Foreskin keratinocyte (primary cell): ENCODE measurements at places on chromosomes 13 and 19. TPM values are rescaled to one million over a fixed set of nuclear protein-coding genes. Genes with fewer than 3 reads are reported as not detected.

The METTL21C gene
- not detected in 2 replicates for total RNA-seq

The ICAM1 gene
- 0.71 and 1.7 TPM in 2 replicates for total RNA-seq

The LILRB5 gene
- not detected in 2 replicates for total RNA-seq

The C19orf85 gene
- total RNA-seq = not detected in 2 replicates

The GJB6 gene
- 8.7 and 19.0 TPM in 2 replicates for total RNA-seq

The RFPL4A gene
- total RNA-seq = not detected in 2 replicates

GRCh38 chr19:29680447-29680846, 15.2 kb downstream of the PLEKHF1 start:
- no peak for DNase-seq

DNA sequence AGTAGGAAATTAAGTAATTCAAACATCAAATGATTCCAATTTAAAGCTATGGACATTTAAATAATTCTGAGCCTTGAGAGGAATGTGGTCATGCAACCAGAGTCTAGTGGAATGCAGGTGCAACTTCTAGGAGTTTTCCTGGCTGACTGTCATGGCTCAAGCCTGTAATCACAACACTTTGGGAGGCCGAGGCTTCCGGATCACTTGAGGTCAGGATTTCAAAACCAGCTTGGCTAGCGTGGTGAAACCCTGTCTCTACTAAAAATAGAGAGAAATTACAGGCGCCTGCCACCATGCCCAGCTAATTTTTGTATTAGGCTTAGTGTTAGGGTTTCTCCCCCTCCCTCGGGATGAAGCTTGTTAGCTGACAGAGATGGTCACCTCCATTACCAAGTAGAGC, 6.4 kb downstream of the ZNF808 start:
- DNase-seq = no peak

- no peak for DNase-seq
Observed at GRCh38 chr13:93338906-93339305, 112.3 kb downstream of the GPC6 start.

GRCh38 chr19:40216013-40216776, 2.0 kb downstream of the TTC9B start:
- DNase-seq = no peak

GRCh38 chr13:18235172-18235571, 946.5 kb downstream of the TUBA3C start:
- DNase-seq = no peak

GRCh38 chr13:74021505-74021904, 112.7 kb downstream of the KLF12 start:
- DNase-seq = no peak

- DNase-seq = no peak
Observed at GRCh38 chr13:51058461-51059167, 52.5 kb downstream of the C13orf42 start.

- DNase-seq = no peak
Observed at GRCh38 chr19:13499692-13500091, 6.6 kb downstream of the CACNA1A start.

DNA sequence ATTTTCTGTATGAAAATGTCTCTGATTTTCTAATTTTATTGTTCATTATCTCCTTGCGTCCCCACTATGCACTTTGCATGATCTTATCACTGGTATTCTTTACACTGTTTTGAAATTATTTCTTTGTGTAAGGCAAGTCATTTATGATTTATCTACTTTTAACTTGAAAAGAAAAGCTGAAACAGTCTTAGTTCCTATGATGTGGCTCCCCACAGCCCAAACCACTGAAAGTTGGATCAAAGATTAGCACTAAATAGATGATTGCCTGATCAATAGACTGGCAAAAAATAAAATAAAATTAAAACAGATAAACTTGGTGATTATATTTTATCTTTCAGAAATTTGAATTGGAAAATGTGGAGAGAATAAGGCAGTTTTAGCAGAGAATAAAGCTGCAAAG, 1101.9 kb downstream of the PCDH9 start:
- no peak for DNase-seq

GRCh38 chr13:110045202-110045601, 258.8 kb upstream of the IRS2 start:
- DNase-seq = no peak

DNA sequence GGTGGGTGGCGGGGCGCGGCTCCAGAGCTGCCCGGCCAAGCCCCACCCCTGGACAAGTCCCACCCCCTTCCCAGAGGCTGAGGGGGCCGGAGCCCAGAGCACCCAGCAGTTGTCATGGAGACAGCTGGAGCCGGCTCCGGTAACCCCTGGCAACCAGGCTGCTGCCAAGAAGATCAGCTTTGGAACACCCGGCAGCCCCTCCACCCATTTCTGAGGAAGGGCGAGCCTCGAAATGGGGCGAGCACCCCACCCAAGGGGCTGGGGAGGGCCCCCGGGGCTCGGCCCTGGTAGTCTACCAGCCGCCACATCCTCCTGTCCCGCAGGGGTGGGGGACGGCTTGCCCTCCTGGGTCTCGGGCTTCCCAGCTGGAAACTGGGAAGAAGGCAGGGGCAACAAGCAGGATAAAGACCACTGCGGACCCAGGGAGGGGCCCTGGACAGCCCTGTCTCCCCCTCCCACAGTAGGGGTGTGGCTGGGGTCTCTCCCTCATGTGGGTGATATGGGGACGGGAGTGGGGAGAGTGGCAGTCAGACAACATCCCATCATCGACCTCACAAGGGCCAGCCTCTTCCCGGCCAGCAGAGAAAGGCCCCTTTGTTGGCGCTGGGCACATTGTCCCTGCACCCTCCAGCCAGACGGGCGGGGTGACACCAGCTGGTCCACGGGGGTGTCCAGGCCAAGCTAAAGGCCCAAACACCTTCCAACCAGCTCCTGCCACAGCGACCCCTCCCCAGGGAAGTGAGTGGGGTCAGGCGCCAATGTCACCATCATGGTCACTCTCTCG, 1.5 kb downstream of the CERS1 start:
- no peak for DNase-seq
